Stimulated activated CD8-positive, alpha-beta memory T cell treated with anti-CD3 and anti-CD28 coated beads, Interleukin-4, amount 100 ng/mL, for 1 hour (primary cell): ENCODE measurements at places on chromosomes 5 and 9.

- no peak for DNase-seq
These were observed 70.6 kb upstream of the S1PR3 start for GRCh38 chr9:88920645-88921044.

DNA sequence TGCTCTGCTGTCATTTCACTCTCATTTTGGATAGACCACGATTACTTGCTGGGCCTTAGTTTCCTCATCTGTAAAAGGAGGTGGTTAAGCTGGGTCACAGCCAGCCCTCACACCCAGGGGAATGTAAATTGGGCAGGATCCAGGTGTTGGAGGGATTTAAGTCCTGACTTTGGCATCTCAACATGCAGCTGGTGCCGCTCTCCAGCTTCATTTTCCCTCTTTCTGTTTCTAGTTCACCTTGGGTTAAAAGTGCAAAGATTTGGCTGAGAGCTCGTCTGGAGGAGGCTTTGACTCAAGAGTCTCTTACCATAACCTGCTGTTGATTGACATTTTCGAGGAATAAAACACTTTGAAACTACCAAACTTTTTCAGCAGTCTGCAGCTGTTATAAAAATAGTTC is 144.3 kb upstream of the DHFR start:
- no peak for DNase-seq

DNA sequence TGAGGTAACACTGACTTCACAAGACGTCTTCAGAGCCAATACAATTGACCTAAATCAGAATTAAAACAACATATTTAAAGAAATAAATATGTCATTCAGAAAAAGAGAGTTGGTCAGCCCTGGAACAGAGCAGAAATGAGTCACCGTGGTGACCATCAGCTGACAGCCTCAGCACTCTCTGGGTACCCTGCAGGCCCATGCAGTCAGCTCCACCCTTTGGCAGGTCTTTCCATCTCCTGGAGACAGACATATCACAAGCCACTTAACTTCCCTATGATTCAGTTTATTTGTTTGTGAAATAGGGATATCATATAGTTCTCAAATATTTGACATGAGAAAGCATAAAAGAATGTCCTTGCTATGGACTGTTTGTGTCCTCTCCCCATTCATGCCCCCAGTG is 151.6 kb upstream of the MEF2C start:
- DNase-seq: no peak

GRCh38 chr9:98339987-98340800 is 84.7 kb upstream of the TBC1D2 start:
- no peak for DNase-seq

DNA sequence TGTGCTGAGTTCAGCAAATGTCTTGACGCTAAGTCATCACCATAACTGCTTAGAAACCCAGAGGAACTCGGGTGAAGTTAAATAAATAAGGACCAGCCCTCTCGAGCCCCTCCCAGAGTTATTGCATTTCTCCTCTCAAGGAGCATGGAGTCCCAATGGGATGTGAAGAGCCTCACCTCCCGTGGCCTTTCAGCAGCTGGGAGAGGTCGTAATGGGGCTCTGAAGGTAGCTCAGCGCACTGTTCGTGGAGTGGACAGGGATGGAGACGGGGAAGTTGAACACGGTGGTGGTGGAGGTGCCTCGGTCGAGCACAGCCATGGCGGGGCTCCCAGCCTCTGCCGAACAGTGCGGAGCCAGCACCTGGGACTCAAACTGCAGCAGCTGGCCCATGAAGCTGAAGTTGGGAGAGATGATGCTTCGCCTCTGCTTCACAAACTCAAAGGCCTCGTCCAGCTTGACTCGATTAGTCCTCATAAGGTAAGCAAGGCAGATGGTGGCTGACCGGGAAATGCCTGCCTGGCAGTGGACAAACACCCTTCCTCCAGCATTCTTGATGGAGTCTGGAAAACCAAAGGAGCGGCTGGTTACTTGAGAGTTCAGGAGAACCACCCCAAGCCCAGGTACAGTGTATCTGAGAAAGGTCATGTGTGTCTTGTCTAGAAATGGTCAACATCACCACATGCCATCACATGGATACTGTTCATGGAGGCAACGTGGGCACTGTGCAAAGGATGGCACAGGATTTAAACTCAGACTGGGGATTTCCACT is 2.2 kb downstream of the DUSP1 start:
- DNase-seq: no peak

GRCh38 chr9:4640027-4640426 is 22.1 kb upstream of the PLPP6 start:
- no peak for DNase-seq

DNA sequence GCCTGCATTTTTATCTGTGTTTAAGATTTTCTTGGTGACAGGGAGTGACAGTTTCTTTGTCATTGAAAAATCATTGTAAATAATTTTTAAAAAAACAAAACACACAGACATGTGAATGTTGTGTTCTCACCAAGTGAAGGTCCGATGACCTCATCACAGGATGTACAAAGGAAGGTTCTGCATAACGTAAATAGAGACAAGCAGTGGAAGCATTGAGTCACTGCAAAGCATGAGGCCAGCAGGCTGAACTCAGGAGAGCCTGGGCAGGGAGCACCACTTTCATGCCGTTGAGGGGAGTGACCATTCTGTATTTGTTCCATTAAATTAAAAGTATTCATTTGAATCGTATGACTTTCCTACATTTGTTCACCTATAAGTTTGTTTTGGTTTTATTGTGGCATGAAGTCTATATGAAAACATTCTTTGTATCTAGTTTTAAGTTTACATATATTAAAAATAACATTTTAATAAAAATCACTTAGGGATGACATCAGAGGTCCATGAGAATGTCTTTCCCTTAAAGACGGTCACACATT is 70.4 kb upstream of the TLE1 start:
- no peak for DNase-seq

DNA sequence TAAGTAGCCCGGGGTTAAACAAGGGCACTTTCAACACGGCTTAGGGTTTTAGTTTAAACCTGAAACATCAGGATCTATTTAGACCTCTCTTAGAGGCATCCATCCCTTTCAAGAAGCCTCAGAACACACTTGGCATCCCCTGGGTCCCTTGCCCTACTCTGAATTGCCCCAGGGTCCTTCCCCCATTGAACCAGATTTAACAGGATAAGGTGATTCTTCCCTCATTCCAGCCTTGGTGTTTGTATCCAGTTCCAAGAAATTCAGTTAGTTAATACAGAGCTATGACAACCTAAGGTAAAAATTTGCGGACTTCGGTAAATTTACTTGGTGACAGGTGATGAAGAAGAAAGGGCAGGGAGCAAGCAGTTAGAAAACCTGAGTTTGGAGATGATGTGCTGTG is 35.8 kb upstream of the GLIS3 start:
- no peak for DNase-seq

DNA sequence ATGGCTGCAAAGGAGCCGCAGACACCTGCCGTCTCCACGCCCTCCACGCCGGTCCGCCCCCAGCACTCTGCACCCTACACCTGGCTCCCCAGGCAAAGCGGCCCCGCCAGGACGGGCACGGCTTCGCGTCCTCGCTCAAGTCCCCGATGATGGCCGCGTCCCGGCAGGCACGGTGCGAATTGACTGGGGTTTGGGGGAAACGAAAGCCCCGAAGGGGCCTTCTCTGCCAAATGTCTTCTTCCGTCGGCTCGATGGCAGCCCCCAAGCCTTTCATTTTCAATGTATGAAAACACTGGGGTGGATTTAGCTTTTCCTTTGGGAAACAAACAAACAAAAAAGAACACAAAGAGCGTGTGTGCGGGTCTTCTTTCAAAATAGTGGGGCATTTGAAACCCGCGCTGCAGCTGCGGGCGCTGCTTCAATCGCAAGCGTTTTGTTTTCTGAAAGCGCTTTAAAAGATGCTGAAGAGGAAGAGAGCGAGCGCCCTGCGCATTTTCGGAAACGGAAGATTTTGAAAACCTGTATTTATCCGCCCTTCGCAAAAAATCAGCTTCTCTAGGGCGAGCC is 160.0 kb downstream of the RMI1 start:
- no peak for DNase-seq
